ENCODE measurements at places on chromosomes 7 and 10.

- DNase-seq: no peak
Measured at GRCh38 chr7:119439192-119439591, 833.8 kb upstream of the KCND2 start.

GRCh38 chr10:74419491-74419951 lies 268.5 kb downstream of the ADK start:
- no peak for DNase-seq

GRCh38 chr10:50625649-50626132 lies 1.9 kb upstream of the SGMS1 start:
- DNase-seq: peak; percentile 35

DNA sequence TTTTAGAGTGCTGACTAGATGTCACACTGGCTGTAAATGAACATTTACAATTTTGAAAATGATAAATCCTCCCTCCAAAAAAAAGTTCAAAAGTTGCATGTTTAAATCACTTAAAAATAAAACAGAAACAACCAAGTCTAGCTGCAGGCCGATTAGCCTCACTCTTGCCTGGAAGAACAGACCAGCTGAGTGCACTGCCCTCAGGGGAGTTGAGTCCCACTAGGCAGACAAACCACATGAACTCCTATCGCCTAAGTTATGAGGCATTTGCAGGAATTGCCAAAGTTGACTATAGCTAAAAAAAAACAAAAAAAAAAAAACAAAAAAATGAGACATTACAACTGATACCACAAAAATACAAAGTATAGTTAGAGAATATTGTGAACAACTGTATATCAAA lies 510.0 kb downstream of the ANKRD7 start:
- no peak for DNase-seq

- DNase-seq: no peak
Measured at GRCh38 chr10:124026589-124026939, 66.8 kb downstream of the CHST15 start.

- DNase-seq: peak; percentile 49
Measured at GRCh38 chr7:97024209-97025129, at the start of gene DLX5. TSS of gene DLX5 (minus strand) at chr7:97024831. CDS start at chr7:97024623, 208 bp downstream.

DNA sequence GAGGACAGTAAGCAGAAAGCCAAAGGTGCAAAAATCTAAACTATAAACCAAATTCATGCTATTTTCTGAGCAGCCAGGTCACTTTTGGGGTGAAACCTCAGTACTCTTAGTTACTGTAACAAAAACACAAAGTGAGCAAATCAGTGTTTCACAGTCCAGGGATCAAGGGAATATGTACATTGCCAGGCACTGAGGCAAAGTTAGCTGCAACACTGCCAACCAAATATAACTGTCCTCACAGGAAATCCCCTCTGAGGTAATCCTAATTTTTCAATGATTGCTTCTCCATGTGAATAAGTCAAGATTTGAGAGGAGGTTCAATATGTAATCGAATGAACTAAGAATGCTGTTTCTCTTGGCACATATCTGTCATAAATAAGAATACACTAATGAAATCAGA lies 229.7 kb downstream of the TSPAN12 start:
- no peak for DNase-seq

GRCh38 chr7:15686957-15687545 lies 568 bp upstream of the MEOX2 start:
- DNase-seq: peak; percentile 4

- DNase-seq: peak; percentile 66
Measured at GRCh38 chr10:970311-971149, 17.7 kb upstream of the GTPBP4 start.

DNA sequence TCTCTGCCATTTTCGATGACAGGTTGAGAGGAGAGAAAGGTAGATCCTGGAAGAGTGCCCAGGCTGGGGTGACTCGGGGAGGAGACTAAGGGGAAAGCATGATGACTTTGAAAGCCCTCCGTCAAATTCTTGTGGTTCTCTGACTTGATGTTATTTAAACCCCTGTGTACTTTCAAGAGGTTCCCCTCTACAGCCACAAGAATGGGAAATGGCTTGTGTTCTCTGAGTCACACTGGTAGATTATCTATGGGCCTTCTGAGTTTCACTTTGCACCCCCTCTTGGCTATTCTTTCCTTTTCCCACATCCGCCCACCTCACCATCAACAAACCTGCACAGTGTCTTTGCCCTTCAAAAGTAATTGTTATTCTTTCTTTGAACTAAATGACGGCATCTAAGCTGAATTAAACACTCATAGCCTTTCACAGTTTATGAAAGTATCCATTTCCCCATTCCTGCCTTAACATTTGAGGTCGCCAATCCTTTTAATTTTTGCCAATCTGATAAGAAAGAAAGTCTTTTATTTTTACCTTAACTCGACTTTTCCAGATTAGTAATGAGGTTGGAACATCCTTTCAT lies 24.1 kb downstream of the PRF1 start:
- peak; percentile 20 for DNase-seq

DNA sequence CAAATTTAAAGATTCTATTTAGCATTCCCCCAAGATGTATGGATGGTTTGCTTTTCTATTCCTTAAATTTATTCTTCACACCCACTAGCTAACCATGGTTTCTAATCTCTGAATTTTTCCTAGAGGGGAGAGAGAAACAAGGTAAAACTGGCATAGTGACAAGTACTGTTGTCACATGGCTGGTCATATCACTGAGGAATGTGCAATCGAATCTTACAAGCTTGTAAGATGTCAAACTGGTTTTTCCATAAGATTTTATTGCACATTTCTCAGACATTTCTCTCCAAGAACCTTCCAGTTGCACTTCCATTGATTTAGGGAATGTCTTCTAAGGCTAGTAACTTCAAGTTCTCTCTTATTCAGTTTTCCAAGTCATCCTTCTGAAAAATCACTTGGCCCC lies 89.8 kb downstream of the MBL2 start:
- DNase-seq: no peak

DNA sequence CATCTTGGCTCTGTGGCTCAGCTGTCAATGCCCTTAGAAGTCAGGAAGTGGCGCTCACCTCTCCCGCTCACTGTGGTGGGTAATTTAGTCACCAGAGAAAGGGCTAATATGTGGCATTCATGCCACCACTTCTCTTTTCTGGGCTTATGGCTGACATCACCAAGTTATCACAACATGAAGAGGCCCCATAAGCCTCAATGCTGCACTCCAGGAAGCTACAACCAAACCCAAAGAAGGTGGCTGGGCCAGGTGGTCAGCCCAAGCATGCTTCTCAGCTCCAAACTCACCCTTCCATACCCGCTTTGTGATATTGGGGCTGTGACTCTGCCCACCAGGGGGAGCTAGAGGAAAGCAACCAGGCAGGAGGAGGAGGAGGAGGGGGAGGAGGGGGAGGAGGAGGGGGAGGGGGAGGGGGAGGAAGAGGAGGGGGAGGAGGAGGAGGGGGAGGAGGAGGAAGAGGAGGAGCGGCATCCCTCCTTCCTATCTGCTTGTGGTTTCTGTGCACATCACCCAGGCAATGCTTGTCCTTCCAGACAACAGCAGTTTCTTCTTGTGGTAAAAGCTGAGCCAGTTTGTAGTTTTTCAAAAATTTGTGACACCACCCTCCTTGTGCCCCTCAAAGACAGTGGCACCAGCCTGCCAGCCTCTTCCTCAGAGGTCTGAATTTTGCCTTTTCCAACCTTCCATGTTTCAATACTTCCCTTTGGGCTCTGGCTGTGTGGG lies 42.1 kb downstream of the CYP26A1 start:
- peak; percentile 62 for DNase-seq

DNA sequence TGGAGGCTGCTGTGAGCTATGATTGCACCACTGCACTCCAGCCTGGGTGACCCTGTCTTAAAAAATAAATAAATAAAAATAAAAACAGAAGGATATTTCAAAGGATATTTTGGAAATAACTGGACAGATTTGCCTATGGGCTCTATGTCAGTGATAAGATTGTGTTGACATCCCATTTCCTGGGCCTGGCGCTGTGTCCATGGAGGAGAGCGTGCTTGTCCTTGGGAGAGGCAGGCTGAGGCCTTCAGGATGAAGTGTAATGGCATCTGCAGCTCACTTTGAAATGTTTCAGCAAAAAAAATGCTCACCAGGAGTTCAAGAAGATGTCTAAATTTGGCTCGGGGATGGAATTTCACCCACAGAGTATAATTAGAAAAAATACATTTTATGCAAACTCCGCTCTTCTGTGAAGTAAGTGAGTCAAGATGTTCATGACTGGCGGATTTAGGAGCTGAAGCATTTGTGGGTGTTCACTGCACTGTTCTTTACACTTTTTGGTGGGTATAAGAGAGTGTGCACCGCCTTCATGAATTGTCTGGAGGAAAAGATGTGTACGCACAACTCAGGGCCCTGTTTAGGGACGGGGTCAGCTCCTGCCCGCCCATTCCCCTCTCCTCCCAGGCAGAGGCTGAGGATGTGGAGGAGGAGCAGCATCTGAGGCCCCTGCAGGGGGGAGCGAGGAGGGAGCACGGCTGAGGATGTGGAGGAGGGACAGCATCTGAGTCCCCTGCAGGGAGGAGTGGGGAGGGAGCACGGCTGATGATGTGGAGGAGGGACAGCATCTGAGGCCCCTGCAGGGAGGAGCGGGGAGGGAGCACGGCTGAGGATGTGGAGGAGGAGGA lies 18.5 kb upstream of the FOXL3 start:
- DNase-seq: no peak

- DNase-seq: peak; percentile 52
Measured at GRCh38 chr10:129467359-129468064, 471 bp downstream of the MGMT start.

DNA sequence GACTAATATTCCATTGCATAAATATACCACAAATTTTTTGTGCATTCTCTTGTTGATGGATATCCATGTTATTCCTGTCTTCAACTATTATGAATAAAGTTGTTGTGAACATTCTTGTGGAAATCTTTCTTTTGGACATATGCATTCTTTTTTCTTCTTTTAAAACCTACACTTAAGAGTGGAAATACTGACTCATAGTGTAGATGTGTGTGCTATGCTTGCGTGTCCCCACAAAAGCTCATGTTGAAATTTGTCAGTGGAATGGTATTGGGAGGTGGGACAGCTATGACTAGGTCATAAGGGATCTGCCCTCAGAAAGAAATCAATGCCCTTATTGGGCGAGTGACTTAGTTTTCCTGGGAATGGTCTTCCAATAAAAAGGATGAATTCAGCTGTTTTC lies 203.6 kb upstream of the PRSS58 start:
- DNase-seq: peak; percentile 87

DNA sequence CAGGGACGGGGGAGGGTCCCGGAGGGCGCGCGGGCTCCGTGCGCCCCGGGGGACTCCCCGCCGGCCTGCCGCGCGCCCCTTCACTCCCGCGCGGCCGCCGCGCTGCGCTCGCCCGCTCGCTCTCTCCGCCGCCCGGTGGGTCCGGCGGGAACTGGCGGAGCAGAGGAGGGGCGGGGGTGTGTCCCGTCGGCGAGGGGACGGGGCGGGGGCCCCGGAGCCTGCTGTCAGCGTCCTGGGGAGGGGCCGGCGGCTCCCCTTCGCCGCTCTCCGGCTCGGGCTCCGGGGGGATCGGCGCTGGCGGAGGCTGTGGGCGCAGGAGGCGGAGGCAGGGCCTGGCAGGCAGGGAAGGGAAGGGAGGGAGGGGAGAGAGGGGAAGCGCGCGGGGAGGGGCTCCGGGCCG lies at the start of gene SH3PXD2A:
Gene SH3PXD2A (minus strand): TSS at position 153 of the 400 bp plus-strand sequence. CDS start 310 bp downstream, outside the sequence.
- DNase-seq: peak; percentile 64

DNA sequence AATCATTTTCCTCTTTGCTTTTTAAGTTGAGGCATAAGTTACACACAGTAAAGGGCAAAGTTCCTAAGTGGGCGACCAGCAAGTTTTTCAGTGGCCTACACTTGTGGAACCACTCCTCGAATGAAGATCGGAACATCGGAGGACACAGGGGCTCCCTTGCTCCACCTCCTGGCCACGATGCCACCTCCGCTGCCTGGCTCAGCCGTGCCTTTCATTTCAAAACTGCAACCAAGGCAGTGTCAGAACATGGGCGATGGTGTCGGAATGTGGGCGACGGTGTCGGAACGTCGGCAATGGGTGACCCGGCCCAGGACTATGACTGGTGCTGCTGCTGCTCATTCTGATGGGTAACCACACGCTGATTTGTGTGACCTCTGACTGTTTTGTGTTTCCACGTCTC lies 9.6 kb upstream of the VIPR2 start:
- no peak for DNase-seq

GRCh38 chr7:116284390-116284789 lies 74.1 kb downstream of the TES start:
- peak; percentile 13 for DNase-seq

DNA sequence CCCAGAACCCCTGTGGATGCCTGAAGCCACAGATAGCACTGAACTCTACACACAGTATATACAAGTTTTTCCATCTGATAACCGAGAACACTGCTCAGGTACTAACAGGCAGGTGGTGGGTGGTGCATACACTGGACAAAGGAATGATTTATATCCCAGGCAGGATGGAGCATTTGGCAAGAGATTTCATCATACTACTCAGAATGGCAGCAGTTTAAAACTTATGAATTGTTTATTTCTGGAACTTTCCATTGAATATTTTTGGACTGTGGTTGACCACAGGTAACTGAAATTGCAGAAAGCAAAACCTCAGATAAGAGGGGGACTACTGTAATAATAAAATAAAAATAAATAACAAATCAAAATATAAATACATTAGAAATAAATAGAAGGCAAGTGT lies 10.9 kb upstream of the KCNMA1 start:
- no peak for DNase-seq

DNA sequence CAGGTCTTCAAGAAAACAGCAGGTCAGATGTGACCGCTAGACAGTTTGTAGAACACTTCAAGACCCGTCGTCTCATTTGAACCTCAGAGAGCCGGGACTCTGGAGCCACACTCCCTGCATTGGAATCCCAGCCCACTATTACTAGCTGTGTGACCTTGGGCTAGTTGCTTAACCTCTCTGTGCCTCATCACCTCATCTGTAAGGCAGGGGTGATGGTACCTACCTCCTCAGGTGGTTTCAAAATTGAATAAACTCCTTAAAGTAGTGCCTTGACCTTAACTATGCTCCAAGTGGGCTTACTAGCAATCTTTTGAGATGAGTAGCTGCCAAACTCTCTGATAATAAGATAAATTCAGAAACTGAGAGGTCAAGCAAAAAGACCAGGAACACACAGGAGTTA lies 43.8 kb downstream of the OGDH start:
- no peak for DNase-seq
